ENCODE measurements at places on chromosomes 1 and 21.

- DNase-seq: no peak
Observed at GRCh38 chr1:236920286-236920894, 83.9 kb downstream of the MT1HL1 start.

- peak; percentile 85 for DNase-seq
Observed at GRCh38 chr1:40976952-40977690, 2.4 kb upstream of the CTPS1 start.

DNA sequence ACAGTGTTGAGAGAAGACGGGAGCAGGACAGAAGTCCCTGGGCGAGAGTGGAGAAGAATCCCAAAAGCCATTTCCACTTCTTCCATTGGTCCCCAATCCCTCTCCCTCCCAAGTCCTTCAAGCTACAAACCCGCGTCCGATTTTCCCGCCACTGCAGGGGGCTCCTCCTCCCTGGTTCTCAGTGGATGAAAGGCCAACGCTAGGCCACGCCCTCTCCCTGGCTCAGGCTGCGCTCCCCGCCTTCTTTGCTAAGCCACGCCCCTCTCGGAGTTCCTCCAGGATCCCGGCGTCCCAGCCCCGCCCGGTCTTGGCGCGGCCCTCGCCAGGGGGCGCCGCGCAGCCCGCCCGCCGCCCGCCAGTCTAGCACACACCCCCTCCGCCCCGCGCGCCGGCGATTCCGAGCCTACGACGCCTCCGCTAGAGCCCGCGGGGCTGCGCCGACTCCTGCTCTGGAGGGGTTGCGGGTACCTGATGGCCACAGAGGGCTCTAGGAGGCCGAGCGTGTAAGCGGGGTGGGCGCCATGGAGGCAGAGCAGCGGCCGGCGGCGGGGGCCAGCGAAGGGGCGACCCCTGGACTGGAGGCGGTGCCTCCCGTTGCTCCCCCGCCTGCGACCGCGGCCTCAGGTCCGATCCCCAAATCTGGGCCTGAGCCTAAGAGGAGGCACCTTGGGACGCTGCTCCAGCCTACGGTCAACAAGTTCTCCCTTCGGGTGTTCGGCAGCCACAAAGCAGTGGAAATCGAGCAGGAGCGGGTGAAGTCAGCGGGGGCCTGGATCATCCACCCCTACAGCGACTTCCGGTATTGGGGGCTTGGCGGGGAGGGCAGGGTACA, at the start of gene HCN3:
HCN3 (plus strand) TSS at position 394 of the 832 bp plus-strand sequence; CDS start at position 522, 128 bp downstream.
- peak; percentile 98 for DNase-seq

DNA sequence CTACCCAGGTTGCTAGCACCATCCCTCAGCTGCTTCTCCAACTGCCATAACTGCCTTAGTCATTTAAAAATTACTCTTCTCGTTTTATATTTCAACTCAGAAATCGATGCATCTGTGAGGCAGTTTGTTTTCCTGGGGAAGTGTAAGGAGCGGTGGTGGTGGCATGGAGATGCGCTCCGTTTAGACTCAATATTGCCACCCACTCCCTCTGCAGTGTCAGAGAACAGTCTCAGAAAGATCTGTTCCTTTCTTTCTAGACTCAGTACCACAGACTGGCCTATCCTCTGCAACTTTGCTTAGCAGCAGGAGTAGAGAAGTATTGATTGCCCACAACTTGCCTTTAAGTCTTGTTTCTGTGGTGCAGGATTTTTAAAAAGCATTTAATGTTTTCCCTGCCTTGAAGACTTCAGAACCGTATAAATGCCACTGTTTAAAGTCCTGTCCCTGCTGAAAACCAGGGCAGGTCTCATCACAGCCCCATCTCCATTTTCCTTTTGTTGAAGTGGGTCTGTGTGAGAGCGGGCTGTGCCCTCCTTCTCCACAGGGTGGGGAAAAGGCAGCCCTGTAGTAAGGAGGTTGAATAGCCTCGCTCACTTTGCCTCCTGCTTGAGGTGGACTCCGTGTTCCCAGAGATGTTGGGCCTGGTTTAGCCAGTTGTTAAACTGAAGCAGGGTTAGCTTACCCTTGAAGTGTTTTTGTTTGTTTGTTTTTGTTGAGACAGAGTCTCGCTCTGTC, 105.2 kb downstream of the NFIA start:
- DNase-seq: no peak

DNA sequence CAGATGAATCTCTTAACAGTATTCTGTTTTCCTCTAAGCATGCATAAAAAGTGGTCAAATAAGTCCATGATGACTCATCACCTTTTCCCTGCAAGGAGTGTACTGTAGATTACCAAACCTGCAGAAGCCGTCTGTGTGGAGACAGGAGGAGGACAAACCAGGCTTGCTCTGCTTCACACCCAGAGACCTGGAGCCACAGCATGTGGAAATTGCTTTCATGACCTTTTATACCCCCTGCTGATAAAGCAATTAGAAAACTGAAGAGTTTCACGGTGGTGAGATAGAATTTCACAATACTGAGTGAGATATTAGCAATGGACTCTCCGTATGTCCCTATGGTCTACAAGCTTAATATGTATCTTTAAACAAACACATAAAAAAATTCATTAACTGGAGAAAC, 9.4 kb downstream of the CORT start:
- no peak for DNase-seq

DNA sequence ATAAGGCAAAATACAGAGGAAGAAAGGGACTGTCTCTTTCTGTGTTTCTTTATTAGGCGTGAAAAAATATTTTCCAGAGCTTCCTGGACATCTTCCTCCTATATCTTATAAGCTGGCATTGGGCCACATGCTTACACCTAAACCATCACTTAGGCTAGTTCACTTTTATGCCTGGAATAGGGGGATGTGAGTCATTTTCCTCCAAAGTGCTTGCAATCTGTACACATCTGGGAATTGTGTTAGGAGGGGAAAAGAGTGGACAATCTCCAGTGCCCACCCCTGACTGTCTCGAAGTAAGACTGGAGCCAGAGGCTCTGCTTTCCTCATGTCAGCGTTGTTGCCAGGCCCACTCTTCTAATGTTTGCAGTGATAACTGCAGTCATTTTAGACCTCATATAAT, 29.9 kb downstream of the GIPC2 start:
- no peak for DNase-seq

GRCh38 chr1:23799570-23800399, 769 bp downstream of the GALE start:
- DNase-seq: no peak

- no peak for DNase-seq
Observed at GRCh38 chr1:85062425-85063026, 14.2 kb upstream of the MCOLN3 start.

DNA sequence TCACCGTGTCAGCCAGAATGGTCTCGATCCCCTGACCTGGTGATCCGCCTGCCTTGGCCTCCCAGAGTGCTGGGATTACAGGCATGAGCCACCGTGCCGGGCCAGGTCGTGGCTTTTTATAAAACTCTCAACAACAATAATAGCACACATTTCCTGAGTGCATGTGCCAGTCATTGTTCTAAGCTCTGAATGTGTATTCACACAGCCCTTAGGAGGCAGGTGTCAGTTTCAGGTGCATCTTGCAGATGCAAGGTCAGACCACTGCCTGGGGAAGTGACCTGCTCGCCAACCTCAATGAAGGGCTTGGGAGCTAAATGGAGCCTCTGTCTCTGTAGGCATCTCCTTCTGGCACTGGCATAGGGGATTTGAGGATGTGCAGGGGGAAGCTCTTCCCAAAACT, 1.6 kb upstream of the LEFTY2 start:
- no peak for DNase-seq

GRCh38 chr1:30172299-30172694, 551.1 kb downstream of the MATN1 start:
- no peak for DNase-seq

DNA sequence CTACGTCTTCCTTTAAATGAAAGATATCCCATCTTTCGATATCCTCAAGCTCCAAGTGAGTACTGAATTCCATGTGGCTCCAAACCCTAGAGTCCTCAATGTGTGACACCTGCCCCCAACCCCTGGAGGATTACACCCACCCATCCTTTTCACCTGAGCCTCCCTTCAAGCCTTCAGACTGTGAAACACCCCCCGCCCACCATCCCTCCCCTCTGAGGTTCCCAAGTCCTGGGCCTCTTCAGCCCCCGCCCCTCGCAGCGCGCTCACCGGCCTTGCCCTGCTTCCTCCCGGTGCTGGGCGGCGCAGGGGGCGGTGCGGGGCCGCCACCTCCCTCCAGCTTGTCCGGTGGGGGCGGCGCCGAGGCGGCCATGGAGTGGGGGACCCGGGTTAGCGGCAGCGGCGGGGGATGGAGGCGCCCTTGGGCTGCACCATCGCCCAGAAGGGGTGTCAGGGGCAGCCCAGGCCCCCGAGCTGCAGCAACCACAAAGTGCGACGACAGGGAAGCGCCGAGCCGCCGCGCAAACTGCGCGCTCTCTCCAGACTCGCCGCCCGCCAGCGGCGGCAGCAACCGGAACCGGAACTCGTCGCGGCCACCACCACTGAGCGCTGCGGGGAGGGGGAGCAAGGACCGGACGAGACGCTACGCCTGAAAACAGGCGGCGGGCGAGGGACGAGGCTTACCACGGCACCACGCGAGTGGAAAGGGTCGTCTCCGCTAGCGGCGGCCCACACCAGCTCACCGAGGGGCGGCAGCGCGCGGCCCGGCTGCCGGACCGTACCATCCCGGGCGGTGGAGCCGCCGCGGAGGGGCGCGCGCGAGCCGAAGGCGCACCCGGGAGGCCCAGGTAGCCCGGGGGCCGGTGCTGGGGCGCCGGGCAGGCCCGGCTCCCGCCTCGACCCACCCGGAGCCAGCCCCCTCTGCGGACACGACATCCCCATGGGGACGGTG, at the start of gene PYGO2:
PYGO2 (minus strand) TSS at position 576 of the 949 bp plus-strand sequence; CDS start at position 370, 206 bp downstream.
- peak; percentile 90 for DNase-seq

DNA sequence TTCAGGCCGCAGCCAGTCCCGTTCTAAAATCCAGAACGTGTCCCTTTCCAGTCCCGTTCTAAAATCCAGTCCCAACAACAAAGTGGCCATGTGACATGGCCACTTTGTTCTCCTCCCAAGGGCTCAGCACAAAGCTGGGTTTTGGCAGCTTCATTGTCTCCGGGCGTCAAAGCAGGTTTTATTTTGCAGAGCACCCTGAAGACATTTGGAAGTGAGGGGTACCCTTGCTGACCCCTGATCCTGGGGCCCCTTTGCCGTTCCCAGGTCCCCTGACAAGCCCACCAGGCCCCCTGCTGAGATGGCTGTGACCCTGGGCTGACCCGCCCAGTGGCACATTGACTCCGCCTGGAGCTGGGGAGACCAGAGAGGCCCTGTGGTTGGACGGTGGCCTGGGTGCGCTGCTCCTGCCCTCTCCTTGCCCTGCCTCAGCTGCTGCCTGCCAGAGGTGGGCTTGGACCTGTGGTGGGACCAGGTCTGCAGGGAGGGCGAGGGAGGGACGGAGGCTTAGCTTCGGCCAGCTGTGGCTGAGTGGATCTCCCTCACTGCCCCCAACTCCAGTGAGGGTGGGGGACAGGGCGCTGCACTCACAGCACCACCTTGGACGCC, 4.3 kb downstream of the PFKL start:
- DNase-seq: no peak

- DNase-seq: no peak
Observed at GRCh38 chr1:165860065-165860464, 32.7 kb downstream of the UCK2 start.

GRCh38 chr1:54462597-54463258, 56.5 kb upstream of the SSBP3 start:
- peak; percentile 58 for DNase-seq

GRCh38 chr1:28507646-28508434, 2.0 kb downstream of the RCC1 start:
- DNase-seq: no peak
